ENCODE measurements at places on chromosomes 3 and 15.

DNA sequence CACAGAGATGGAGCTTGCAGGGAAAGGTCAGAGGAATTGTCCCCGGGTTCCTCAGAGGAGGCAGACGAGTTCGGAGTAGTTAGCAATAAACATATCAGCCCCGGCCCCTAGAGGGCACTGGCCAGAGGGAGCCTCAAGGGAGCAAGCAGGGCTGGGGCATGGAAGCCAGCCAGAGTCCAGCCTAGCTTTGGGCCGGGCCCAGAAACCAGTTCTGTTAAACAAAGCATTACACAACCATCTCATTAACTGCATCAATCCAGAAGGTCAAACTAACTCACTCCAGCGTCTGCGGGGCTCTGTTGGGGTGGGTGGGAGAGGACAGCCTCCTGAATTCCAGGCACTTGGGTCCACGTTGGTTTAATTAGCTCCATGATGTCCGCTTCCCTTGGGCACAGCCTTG, 41.0 kb upstream of the IREB2 start:
- no peak for DNase-seq

DNA sequence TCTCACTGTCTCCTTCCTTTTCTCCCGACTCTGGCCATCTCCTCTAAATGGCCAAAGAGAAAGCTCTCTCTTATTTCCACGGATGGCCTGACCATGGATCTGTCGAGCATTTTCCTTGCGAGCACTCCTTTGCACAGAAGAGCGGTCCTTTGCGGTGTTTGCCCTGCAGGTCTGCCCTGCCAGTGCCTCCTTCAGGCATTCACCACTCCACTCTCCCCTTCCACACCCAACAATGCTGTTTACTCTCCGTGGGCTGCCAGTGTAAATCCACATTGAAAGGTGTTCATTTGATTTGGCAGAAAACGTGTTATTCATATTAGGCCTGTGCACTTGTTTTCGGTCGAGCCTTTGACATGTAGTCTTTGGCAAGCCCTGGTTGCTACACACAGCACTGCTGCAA, 49.6 kb downstream of the CACNA2D3 start:
- no peak for DNase-seq

- DNase-seq: no peak
Measured at GRCh38 chr15:92079647-92080255, 226.2 kb downstream of the SLCO3A1 start.

GRCh38 chr3:166052440-166052839, 215.2 kb upstream of the BCHE start:
- no peak for DNase-seq

GRCh38 chr3:146503461-146504202, 34.3 kb upstream of the PLSCR2 start:
- DNase-seq: peak; percentile 61

GRCh38 chr3:99500485-99500884, 137.9 kb upstream of the COL8A1 start:
- DNase-seq: no peak

GRCh38 chr15:41941644-41942415, 30.5 kb downstream of the EHD4 start:
- no peak for DNase-seq

DNA sequence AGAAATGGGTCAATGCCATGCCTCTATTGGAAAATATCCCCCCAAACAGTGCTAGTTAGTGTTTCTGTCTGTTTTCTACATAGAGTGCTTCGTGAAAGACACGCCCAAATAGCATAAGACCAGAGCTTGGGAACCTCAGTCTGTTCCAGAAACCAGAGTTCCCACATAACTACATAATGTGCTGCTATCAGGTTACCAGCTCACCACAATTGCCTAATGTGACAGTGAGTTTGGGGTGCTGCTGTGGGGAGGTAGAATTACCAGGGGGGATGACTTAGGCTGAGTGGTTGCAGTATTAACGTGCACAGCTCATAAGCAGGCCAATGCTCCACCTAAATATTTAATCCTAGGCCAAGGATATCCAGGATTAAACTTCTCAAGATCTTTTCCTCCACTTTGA, 39.2 kb downstream of the DUT start:
- DNase-seq: no peak

DNA sequence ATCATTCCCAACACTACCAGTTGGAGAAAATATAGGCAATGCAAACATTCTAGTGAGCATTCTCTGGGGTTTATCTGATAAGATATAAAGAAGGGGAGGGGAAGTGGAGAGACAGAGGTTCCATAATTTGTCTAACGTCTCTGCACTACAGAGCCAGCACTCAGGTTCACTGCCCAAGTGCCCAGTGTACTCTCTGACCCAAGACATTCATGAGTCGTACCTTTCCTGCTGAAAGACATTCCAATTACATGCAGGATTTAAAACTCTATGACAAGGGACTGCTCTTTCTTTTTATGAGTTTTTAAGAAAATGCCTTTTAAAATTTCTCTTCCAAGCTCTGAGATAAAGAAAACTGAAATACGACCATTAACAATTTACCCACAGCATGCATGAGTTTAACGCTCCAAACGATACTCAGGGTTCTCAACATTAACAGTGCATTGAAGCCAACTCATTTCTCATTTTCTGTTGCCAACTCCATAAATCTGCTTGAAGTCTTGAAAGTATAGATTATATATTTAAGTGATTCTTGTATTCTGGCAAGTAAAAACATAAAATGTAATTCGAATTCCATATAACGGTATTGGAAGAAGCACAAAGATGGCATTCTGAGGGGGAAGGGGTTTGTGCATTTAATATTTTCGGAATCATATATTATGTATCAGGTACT, 193.4 kb downstream of the SUCLG2 start:
- DNase-seq: no peak

DNA sequence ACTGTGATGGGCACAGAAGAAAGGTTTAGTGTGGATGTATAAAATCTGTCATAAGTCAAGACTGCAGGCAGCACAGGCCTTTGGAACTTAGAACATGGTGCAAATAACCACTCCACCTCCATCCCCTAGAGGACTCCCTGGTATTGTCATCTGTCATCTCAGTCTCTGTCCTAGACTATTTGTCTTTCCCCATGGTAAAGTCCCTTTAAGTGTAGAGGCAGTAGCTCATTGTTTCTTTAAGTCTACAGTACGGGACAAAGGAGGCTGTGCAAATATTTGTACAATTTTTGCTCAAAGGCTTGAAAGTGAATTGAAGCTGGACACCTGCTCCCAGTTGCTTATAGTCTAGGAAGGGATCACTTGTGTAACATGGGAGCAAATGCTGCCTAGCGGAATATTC, 3.2 kb upstream of the PXYLP1 start:
- no peak for DNase-seq

GRCh38 chr15:34654625-34655024, 71.2 kb upstream of the GOLGA8B start:
- no peak for DNase-seq

- no peak for DNase-seq
Measured at GRCh38 chr15:31309893-31310606, 16.6 kb upstream of the KLF13 start.

DNA sequence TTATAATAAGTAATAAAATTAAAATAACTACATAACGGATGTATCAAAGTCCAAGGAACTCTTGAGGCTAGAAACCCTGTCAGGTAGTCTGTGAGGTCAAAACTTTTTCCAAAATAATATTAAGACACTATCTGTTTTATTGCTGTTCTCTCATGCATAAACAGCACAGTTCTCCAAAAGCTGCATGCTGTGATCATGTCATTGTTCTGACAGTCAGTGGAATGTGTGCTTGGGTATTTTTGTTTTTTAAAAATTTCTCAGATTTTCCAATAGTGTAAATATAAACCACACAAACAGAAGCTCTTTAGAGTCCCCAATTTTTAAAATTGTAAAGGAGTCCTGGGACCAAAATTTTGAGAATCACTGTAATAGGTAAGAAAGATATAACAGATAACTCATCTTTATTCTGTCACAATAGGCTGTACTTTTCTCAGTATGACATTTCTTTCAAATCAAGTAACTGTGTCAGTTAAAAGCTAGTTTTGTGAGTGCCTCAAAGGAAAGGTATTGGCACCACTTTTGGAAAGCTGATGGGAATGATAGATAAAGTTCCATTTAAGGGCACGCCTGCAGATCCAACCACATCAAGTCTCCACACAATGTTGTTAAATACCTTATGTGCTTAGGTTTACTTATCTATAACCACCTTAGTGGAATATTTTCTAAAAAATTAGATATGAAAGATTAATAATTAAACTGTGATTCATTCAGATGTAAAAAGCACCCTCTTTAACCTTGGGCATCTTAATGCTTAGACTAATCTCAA, 49.3 kb downstream of the CEP152 start:
- no peak for DNase-seq

- no peak for DNase-seq
Measured at GRCh38 chr15:48186271-48186670, 5.2 kb upstream of the CTXN2 start.

- no peak for DNase-seq
Measured at GRCh38 chr3:121979246-121979645, 42.8 kb downstream of the ILDR1 start.

DNA sequence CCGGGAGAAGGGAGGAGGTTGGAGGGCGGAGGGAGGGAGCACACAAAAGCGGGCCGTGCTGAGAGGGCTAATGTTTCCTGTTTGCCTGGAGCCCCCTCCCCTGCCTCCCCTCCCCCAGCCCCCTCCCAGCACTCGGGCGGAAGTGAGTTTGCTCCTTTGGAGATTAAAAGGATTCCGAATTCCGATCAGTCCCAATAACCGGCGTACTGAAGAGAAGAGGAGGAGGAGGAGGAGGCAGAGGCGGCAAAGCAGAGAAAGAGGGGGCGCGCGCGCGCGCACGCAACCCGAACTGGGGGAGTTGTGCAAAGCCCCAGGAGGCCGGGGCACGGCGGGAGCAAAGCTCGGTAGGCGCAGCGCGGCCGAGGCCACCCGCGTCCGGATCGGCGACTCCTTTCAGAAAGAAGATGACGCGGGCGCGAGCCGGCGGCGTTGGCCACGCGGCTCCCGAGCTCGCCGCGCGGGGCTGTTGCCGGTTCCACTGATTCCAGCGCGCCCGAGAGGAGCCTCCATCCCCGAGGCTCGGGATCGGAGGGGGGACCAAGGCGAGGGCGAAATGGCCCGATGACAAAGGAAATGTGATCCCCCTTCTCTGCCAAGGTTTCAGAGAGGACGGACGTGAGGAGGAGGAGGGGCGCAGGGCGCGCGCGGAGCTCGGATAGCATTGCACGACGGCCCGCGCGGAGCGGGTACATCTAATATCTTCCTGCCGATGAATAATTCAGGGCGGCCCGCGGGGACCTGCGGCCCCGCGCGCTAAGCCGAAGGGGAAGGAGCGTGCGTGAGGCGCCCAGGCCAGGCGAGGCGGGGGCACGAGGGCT, 1.1 kb upstream of the TRIM71 start:
- no peak for DNase-seq

- no peak for DNase-seq
Measured at GRCh38 chr15:80695911-80696661, 976 bp downstream of the ABHD17C start.

GRCh38 chr15:73937296-73937695, 11.0 kb downstream of the LOXL1 start:
- DNase-seq: no peak

DNA sequence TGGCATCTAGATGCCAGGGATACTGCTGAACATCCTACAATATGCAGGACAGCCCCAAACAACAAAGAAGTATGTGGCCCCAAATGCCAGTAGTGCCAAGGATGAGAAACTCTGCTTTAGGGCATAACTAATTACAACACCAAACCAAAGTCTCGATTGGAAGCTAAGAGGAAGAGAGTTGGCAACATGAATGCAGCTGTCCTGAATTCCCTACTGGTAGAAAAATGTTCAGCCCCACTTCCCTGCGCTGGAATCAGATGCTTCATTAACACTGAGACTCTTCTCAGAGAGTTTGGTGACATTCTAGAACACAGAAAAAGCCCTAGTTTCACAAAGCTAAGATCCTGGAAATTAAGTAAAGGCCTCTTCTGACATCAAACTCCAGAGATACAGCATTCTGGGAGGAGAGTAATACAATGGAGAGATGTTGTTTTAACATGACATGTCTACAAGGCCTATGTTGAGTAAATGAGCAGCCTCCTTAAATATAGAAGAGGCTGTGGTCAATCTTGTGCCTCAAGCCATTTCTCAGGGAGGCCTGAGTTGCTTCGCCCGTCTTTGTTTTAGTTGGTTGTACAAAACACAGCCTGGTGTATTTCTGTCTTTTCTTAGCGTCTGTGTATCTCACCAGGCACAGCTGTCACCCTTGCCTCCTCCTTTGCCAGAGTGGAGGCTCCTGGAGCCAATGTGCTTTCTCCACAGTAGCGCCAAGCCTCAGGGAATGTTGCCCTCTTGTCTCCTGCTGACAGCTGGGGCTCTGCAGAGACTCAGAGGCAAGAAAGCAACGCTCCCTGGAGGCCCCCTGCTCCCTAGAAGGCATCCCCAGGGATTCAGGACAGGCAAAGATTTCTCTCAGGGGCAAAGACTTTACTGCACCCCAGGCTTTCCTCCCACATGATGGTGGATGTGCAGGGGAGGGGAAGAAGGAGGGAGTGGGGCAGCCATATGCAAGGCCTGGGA, 25.1 kb upstream of the CTNNB1 start:
- no peak for DNase-seq

GRCh38 chr15:70400766-70401541, 303.2 kb upstream of the TLE3 start:
- DNase-seq: no peak

- no peak for DNase-seq
Measured at GRCh38 chr3:22007368-22007767, 256.4 kb upstream of the ZNF385D start.

- no peak for DNase-seq
Measured at GRCh38 chr3:134407239-134407625, 33.0 kb upstream of the AMOTL2 start.

DNA sequence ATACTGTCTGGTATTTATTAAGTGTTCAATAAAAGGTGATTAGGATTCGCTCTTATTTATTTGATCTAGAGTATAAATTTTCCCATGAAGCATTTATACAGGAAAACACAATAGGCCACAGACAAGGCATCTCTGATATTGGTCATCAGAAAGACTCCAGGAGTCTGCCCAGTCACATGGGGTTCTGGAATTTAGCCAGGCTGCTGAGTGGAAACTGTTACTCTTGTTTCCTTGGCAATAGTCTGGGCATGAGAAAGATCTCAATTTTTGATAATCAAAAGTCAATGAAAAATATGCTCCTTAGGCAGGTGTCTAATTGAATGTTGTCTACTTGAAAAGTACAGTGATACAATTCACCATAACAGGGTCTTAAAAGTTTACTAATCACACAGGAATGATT, 161.2 kb downstream of the FRMD5 start:
- DNase-seq: peak; percentile 33

DNA sequence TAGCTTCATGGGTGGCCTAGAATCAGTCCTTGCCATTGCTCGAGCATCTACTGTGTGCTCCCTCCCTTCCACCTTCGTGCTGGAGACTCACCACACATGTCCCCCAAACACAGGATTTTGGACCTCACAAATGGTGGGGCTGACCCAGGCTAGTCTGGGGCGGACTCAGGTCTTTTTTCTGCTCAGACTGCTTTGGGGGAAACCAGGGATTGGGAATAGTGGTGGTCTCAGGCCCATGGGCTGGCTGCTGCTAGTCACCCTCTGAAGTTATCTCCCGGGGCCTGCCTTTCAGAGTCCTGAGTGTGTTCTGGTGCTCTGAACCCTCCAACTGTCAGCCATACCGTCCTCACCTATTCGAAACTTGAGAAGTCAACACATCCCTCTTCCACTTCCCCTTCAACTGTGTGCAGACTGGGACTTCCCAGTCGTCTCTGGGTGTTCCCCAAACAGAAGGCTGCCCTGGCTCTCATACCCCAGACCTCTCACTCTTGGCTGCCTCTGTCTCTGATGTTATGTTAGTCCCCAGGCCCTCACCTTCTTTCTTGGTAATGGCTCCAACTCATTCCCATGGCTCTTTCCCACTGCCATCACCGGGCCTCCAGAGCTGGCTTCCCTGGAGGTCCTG, 46.0 kb downstream of the PPCDC start:
- DNase-seq: no peak

- no peak for DNase-seq
Measured at GRCh38 chr3:193963808-193964516, 172.0 kb upstream of the HES1 start.
